NCI-H1694 treated with DMSO at 0.1 percent for 48 hours (cell line): ENCODE measurements at places on chromosomes 6 and 20.

DNA sequence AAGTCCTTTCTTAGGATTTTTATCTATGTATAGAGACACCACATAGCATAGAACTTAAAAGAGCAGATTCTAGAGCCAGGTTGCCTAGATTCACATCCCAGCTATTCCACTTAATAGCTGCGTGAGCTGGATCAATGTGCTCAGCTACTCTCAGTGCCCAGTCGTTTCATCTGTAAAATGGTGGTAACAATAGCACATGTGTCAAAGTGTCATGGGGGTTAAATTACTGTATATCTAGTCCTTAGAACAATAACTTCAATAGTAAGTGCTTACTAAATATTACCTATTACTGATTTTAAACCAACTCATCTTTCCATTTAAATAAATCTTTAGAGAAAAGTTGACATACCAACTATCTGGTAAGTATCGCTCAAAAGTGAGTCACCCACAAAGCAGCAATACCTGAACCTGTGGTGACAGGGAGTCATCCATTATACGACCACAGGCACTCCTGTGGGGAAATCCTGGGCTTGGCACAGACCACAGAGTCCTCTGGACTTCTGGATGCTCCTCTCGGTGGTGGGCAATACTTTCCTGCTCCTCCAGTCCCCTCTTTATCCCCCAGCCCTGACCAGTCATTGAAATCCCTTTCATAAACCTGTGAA lies 154.8 kb downstream of the PDSS2 start:
- no peak for DNase-seq

- no peak for DNase-seq
Measured at GRCh38 chr20:2174067-2174466, 72.4 kb downstream of the STK35 start.

GRCh38 chr6:161067749-161068148 lies 76.2 kb downstream of the MAP3K4 start:
- no peak for DNase-seq

- DNase-seq = no peak
Measured at GRCh38 chr6:16503970-16504415, 257.3 kb downstream of the ATXN1 start.

GRCh38 chr6:169691260-169691659 lies 10.6 kb downstream of the WDR27 start:
- no peak for DNase-seq

DNA sequence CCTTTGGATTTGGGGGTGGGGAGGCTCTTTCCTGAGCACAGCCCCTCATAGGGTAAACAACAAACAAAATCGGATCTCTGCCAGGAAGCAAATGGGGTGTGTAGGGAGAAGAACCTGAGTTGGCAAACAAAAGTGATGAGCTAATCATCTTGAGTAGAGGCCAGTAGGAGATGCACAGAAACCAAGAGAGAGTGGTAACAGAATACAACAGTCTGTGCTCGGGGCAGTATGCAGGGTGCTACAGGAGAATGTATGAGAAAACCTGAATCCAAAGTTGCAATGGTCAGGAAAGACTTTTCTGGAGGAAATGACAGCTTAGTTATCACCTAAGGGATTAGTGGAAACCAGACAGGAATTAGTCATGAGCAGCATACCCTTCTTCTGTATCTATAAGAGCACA lies 177.8 kb downstream of the CDKAL1 start:
- no peak for DNase-seq

DNA sequence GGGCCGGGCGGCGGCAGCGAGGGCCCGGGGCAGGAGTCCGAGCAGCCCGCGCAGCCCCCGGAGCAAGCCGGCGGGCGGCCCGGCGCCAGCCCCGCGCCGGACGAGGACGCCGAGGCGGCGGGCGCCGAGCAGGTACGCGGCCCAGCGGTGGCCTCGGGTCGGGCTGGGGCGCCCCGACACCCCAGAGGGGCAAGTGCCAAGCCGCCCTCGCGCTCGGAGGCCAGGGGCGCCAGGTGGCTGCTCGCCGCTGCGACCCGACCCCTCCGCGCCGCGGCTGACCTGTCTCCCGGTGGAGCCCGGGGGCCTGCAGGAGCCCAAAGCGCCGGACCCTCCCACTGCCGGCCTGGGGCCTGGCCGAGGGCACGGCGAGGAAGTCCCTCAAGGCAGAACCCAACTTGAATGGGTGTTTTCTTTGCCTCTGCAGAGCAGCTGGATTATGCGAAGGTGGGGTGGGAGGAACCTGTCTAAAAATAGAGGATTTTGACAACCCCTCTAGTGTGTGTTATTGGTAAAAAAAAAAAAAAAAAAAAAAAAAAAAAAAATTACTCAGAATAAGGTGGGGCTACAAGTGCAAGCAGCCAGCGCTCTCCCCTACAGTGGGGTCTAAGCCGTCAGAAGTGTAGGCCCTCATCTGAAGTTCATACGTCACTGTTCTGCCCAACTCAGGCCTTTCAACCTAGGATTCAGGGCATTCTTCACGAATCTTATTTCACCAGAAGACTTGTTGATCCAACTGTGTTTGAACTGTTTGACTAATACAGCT lies 609 bp downstream of the OGFRL1 start:
- DNase-seq = no peak

DNA sequence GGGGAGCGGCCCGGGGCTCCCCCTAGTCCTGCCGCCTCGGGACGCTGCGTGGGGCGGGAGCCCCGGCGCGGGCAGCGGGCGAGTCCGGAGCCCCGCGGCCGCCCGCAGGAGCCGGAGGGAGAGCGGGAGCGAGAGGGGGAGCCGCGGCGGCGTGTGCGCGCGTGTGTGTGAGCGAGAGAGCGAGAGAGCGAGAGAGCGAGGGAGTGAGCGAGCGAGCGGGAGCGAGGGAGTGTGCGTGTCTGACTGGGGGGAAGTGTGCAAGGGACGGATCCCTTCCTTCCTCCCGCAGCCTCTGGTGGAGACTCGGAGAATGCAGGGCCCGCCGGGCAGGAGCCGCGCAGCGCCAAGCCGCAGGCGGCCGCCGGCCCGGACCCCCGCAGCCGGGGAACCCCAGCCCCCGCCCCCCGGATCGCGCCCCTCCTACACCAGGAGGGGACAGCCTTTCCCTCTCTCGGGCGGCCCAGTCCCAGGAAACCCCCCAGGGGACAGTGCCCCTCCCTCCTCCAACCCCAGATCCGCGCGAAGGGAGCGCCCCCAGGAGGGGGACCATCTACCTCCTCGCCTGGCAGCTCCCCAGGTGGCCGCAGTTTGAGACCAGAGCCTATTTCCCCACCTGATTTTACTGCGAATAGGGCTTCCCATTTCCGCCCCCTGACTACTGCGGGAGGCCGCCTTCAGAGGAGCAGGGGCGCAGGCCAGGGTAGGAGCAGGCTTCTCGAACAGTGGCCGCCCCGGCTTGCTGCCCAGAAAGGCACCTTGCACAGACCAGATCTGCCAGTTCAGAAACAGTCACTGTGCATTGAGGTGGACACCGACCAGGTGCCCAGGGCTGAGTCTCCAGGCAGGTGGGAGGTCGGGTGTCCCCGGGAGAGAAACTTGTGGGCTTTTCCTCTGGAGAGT lies at the start of gene CDH22:
Gene CDH22 (minus strand): TSS at position 241 of the 900 bp plus-strand sequence. CDS start 57,204 bp downstream, outside the sequence.
- peak; percentile 54 for DNase-seq

- DNase-seq = no peak
Measured at GRCh38 chr20:1283522-1284510, 17.7 kb downstream of the SNPH start.

DNA sequence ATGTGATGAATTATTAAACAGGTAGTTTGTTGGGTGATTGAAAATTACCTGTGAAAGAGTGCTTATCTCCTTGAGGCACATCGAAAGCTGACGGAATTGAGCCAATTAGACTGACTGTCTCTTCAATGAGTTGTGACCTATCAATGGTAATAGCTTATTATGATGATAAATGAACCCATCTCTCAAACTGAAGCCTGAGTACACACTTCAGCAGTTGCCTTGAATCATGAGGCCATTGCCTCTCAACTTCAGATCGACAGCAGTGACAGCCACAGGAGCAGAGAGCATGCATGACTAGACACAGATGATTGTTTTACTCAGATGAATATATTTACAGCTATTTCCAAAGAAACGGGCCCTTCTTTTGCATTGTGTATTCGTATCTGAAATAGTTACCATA lies 323.9 kb downstream of the LAMA2 start:
- peak; percentile 10 for DNase-seq

GRCh38 chr20:33299111-33299603 lies 16.1 kb downstream of the BPIFB1 start:
- peak; percentile 28 for DNase-seq

DNA sequence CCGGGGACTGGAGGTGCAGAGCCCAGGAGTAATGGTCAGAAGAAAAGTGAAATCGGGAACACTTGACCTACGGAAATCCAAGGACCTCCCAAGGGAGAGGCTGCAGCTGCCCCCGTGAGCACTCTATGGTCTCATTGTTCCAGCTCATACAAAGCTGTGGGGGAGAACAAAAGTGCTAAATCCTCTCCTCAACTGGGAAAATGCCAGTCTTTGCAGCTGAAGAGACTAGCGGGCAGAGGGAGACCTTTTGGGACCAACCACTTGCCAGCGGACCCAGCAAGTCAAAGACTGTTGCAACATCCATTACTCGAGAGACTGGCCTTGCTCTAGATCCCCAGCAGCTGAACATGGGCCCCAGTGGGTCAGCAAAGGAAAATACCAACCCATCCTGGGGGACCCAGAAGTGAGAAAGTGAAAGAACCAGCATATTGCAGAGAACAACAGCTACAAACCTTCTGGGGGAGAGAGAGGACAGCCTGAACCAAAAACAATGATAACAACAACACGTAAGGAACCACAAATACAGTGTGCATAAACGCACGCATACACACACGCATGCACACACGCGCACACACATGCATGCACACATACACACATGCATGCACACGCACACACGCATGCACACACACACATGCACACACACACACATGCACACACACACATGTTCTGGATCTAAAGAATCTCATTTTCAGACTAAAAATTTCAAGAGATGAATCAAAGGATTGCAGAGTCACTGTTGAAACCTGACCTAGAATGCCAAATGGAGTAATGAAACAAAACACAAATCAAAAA lies 24.7 kb upstream of the ELMO2 start:
- no peak for DNase-seq

DNA sequence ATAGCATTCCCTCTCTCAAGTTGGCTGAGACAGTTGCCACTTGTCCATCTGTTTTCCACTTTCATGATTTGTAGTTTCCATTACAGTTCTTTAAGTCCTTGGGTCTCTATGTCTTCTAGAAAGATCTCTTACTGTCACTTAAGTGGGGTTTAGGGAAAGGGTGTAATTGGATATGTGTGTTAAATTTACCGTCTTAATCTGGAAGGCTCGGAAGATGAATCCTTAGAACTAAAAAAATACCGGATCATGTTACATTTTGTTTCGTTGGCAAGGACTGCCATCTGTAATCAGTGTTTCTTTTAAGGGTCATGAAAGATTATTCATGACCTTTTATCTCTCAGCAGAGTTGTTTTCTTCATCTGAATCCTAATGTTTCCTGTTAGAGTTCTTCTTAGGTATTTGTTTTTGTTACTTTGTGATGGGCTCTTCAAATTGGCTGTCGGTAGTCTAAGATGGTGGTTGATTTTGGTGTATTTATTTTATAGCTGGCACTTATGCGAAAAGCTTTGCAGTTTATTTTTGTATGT lies 21.8 kb upstream of the BTBD3 start:
- DNase-seq = no peak

DNA sequence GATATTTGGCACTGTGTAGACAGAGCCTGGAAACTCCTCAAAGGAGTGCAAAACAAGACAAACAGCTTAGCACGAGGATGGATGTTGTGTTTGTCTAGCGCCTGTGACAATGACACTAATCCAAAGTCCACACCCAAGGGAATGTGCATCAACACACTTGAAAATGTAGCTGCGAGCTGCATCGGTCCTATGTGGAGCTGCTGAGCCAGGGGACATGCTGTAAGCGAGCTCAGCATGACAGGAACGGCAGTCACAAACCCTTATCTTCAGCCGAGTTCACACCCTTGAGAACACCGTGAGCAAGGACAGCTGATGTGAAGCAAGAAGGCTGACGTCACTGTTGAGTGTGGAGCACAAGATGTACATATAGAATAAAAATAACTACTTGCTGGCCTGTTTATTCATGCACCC lies 684.3 kb downstream of the QKI start:
- no peak for DNase-seq

DNA sequence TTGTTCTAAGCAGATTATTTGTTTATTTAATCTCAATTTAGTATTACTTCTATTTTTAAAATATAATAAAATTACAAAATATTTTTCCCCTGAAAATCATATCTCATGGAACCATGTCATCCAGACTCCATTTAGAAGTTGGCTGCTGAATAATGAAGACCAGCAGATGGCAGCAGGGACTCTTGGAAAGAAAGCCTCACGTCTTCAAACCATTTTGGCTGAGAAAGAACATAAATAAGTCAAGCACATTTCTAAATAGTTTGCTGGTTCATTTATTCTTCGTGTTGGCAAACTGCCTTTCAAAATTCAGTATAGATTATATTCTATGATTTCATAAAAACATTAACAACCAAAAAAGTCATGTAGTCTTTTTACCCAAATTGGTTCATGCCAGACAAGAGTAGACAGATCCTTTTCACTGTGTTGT lies 71.7 kb downstream of the RCAN2 start:
- peak; percentile 15 for DNase-seq

GRCh38 chr6:157670466-157671186 lies 152.4 kb upstream of the SNX9 start:
- DNase-seq = no peak

DNA sequence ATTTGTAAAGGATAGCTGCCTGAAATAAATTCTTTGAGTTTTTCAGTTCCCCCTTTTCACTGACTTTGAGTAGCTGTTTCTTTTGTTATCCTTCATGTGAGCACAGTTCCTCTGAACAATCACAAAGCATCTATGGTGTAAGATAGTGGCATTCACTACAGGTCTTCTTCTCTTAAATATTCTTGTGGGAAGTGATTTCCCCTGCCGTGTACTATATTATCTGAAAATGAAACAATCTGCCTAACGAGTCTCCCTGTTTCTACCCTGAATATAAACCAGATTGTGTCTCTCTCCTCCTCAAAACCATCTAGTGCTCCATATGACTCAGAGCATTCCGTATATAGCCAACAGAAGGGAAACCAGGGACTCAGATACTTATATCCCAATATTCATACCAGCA lies 380.1 kb upstream of the SOX4 start:
- DNase-seq = no peak

- DNase-seq = no peak
Measured at GRCh38 chr6:87979737-87980136, 67.9 kb upstream of the SPACA1 start.

DNA sequence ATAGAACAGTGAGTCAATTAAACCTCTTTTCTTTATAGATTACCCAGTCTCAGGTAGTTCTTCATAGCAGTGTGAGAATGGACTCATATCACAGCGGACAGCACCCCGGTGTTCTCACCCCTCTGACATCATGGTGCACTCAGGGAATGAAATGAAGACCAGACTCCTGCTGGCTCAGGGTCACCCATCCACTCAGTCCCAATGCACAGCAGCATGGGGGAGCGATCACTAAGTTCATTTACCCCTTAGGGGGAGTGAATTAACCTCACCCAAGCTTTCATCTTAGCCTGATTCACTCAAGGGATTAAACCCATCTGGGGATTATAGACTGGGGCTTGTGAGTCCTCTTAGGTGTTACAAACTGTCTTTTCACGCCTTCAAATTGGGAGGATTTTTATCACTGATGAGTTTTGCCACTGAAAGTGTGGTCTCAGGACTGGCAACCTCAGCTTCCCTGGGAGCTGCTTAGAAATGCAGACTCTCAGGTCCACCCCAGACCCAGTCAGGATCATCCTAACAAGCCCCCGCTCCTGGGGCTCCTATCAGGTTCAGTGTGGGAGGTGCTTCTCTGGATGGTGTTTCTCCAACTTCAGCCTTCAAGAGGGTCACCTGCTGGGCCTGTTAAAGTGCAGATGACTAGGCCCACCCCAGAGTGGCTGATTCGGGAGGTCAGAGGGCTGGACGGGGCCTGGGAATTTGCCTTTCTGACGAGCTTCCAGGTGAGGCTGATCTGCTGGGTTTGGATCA lies 44.3 kb upstream of the FRMD1 start:
- no peak for DNase-seq
